ENCODE measurements at places on chromosomes 11 and 22. TPM values are rescaled to one million over a fixed set of nuclear protein-coding genes. Genes with fewer than 3 reads are reported as not detected.
A peak's percentile ranks its signal among the peaks of the same experiment; 100 is the strongest.

DNA sequence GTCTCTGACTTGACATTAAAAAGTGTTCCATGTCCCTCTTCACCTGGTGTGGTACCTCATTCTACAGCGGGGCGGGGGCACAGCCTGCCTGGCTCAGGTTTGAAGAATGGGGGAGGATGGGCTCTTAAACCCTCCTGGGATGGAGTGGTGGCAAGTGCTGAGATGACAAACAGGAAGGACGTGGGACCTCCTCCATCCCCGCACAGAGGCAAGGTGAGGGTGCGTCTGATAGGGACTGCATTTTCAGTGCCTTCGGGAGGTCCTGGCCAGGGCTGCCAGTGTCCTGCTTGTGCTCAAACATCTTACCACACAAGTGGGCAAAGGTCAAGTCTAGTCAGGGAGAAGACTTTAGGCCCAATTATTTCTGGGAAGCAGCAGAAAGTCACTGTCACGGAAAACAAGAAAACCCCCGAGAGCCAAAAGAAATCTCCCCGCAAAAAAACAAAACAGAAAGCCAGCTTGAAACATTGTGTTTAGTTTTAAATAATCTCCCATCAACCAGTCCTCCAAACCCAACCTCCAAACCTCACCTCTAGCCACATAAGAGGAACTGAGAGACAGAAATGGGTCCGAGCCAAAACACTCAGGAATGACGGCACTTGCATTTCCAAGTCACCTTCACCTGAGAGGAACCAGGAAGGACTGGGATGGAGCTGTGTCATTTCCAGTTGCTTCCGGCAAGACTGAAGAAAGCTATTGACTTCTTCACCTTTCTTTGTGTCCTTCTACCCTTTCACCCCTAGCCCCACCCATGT lies 966.5 kb downstream of the NTM start:
- no peaks in the 10 kb centered on the region for H3K27me3 ChIP-seq
- no peak overlapping the region for H3K4me3 ChIP-seq
- no peaks in the 10 kb centered on the region for H3K36me3 ChIP-seq

GRCh38 chr11:10233581-10233980 lies 60.4 kb downstream of the SBF2 start:
- DNase-seq: peak; percentile 49
- no peaks in the 10 kb centered on the region for H3K4me1 ChIP-seq
- H3K4me3 ChIP-seq: no peak overlapping the region
- H3K36me3 ChIP-seq: no peaks in the 10 kb centered on the region
- H3K27me3 ChIP-seq: no peaks in the 10 kb centered on the region

DNA sequence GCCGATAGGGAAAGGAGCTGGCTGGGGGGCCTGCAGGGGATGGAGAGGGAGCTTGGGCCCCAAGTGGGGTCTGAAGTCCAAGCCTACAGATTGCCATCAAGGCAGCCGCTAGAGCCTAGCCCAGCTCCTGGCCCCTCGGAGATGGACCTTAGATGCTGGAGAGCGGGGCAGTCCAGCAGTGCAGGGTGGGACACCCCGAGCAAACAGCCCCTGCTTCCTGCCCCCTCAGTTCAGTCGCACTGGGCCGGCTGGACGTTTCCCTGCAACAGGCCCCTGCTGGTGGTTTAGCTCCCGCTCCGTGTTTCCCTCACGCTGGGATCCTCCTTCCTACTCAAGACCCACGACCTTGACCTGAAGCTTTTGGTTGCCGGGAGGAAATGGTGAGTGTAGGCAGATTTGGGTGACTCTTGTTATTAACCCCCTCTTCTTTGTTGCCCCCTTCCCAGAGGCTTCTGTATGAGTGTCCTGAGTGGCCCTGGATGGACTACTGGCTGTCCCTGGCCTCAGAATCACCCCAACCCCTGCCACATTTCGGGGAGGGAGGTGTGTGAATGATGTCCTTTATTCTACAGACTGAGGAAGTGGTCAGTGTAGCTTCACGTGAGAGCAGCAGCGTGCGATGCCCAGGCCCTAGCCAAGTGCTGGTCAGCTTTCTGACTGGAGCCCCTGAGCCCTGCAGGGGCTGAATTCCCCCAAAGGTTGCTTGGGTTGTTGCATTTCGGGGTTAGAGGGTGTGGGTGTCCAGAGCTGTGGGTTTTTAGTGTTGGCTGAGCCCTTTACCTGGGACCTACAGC lies 2.7 kb downstream of the ST3GAL4 start:
- H3K4me1 ChIP-seq: peaks cover 34% of the 10 kb centered on the region
- peak overlapping the region; percentile 18 for H3K4me3 ChIP-seq
- H3K36me3 ChIP-seq: no peaks in the 10 kb centered on the region
- H3K27ac ChIP-seq: no peak overlapping the region

DNA sequence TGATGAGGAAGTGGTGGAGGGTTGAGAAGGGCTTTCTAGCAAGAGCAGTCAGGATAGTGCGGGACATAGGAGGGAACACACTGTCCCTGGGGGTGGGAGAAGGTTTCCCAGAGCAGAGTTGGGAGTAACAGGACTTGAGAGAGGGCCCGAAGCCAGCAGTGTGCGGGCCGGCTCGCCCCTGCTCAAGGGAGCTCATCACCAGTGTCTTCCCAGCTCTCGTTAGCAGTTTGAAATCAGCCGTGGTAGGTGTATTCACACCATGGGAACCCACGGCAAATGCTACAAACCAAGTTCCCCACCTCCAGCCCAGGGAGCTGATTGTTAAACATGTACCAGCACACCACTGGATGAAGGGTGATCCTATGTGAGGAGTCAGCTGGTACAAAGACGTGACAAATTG lies 66.2 kb upstream of the EIF3D start:
- H3K4me1 ChIP-seq: no peaks in the 10 kb centered on the region
- H3K27me3 ChIP-seq: peaks cover 6% of the 10 kb centered on the region

GRCh38 chr22:36334821-36335603 lies 52.8 kb downstream of the MYH9 start:
- no peaks in the 10 kb centered on the region for H3K27me3 ChIP-seq
- H3K27ac ChIP-seq: peak overlapping the region; percentile 35
- peaks cover 28% of the 10 kb centered on the region for H3K4me1 ChIP-seq
- no peak overlapping the region for H3K4me3 ChIP-seq

DNA sequence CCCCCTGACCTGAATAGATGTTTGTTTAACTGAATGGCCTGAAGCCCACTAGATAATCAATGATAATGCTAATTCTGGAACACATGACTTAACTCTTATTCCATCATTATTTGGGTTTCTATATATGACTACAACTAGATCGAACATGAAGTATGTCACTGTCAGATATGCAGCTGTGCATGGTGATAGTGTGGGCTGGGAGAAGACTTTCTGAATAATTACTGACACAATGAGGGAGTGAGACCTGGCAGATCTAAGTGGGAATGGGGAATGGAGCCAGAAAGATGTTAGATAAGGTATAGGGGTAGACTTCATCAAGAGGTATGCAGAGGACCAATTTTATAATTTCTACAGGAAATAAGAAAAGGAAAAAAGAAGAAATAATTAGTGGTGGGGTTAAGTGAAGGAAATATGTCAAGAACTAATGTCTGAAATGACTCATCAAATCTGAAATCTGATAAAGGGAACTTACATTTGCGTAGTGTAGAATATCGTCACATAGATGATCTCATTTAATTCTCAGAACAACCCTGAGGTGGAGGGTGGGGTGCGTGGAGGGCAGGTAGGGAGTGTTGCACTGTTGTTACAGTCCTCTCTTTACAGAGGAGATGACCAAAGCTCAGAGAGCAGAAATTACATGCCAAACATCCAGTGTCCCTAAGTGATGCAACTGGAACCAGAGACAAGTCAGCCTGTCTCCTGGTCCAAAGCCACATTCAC lies 68.2 kb upstream of the EED start:
- DNase-seq: no peak
- no peak overlapping the region for H3K27ac ChIP-seq
- no peaks in the 10 kb centered on the region for H3K27me3 ChIP-seq
- H3K36me3 ChIP-seq: no peaks in the 10 kb centered on the region
- peaks cover 17% of the 10 kb centered on the region for H3K4me1 ChIP-seq
- H3K4me3 ChIP-seq: no peak overlapping the region

The AQP11 gene
- 18.1 TPM for polyA plus RNA-seq

The CCDC87 gene
- polyA plus RNA-seq: 0.09 TPM

The NPTXR gene
- polyA plus RNA-seq: 9.8 TPM

The SCGB1A1 gene
- not detected for polyA plus RNA-seq

Data from large intestine (tissue), 12 donors.